ENCODE measurements at places on chromosomes 1 and 21.

- DNase-seq, result no peak
These were observed 217.7 kb downstream of the RERE start for GRCh38 chr1:8599646-8600212.

DNA sequence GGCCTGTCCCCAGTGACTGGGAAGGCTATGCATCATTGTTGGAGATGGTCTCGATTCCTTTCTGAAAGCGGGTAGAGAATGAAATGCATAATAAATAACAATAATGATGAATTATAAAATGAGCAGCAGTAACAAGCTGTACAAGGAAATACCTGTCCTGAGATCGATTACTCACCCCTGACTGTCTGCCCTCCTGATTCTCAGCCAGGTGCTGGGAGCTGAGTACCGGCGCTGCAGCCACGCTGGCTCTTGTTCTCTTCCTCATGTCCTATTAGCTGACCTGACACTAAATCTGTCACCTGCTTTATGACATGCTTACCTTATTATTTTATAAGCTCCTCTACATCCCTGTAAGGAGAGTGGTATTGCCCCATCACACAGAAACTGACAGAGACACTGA is 3.4 kb downstream of the AGPAT3 start:
- DNase-seq, result no peak

DNA sequence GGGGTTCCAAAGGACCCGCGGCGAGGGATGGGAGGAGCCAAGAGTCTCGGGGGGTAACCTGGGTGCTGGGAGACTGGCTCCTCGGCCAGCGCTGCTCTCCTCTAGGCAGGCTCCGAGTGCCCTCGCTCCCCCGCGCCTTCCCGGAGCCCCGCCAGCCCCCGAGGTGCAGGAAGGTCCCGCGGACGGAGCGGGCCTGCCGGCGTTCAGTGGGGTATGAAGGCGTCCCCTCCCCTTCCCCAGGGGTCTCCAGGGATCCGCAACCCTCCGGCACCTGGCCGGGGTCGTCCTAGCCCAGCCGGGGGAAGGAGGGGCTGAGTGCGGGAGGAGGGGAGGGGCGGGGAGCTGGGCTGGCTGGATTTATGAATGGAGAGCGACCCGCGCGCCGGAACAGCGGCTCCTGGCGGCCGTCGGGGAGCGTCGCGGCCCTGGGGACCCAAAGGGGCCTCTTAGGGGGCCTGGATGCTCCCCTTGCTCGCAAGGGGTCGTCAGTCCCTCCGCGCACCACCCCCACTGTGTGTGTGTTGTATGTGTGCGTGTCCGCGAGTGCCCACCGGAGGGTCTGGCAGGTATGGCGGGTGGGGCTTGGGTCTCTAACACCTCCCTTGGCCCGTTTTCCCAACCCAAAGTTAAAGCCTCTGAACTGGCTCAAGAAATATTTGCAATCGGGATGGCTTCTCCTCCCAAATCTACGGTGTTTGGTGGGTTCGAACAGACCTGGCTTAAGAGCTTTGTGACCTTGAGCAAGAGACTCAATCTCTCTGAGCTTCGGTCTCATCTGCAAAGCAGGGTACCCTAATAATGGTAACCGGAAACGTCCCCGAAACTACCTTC is 642 bp downstream of the HCRTR1 start:
- peak; percentile 21 for DNase-seq

DNA sequence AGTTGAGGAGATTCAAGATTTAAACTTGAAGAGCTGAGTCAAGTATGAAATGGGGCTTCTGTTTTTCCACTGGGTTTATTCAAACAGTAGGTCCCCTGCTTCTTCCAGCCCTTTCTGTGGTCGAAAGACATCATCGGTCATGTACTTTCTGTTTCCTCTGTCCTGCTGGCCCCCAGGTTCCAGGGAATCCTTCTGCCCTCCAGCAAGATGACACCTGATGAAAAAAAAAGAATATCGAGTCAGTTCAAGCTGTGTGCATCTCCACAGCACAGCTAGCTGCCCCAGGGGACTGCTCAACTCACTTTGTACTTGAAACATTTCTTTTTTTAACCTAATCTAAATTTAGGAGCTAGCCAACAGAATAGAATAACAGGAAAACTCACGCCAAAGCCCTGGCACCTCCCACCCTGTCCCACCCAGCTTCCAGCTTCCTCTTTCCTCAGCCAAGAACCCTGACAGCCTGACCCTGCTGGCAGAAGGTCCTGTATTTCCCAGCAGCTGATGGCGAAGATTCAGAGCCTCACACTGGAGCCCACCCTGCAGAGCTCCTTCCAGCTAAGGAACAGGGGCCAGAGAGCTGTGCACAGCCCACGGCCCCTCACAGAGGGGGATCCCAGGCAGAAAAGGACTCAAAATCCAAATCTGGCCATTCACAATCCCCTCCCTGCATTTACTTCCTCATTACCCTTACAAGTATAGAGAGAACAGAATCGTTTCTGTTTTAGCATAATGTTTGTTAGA is 176.5 kb downstream of the PSMG1 start:
- no peak for DNase-seq

- peak; percentile 95 for DNase-seq
These were observed 192.5 kb upstream of the ZRANB2 start for GRCh38 chr1:71273334-71273733.

GRCh38 chr21:31660591-31660990 is 1.1 kb downstream of the SOD1 start:
- DNase-seq, result no peak

DNA sequence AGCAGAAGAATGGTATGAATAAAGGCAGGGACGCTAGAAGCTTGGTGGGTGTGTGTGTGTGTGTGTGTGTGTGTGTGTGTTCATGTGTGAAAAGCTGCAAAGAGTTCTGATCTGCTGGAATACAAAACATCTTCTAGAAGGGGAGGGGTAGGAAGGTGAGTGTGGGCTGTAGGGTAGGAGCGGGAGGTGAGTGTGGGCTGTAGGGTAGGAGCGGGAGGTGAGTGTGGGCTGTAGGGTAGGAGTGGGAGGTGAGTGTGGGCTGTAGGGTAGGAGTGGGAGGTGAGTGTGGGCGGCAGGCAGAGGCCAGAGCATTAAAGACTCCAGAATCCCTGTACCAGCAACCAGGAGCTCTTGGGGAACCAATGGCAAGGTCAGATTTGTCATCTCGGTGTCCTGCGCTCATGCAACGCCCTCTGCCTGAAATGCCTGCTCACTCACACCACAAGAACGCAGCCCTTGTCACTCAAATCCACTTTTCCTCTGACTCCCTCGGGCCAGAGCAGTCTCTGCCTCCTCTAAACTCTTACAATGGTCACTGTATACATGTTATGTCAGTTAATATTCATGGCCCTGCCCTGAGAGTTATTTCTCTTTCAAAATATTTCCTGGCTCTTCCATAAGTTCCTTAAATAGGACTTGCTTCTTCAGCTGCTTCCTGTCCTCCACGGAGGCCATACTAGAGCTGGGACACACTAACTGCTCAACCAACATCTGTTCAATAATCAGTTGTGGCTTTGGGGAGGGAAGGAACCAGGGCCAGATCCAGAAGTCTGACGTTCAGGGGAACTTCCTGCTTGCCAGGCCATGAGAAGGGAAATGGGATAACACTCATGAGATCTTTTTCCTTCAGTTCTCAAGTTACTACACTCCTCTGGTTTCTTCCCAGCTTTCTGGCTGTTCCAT is 53.6 kb upstream of the ZNF644 start:
- DNase-seq, result no peak

- no peak for DNase-seq
These were observed 57.8 kb downstream of the SERINC2 start for GRCh38 chr1:31470794-31471315.

DNA sequence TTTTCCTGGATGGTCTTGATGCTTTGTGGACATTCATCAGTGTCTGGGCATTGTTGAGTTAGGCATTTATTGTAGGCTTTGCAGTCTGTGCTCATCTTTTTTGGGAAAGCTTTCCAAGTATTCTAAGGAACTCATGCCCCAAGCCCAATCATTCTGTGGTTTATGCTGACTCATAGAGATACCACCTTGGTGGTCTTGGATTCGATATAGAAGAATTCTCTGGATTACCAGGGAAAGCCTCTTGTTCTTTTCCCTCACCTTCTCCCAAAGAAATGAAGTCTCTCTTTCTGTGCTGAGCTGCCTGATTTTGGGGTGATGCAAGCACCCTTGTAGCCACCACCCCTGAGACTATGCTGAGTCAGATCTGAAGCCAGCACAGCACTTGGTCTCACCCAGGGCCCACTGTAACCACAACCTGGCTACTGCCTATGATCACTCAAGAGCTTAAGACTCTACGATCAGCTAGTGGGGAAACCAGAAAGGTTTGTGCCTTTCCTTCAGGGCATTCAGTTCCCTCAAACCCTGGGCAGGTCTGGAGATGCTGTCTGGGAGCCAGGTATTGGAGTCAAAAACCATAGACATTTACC is 422.6 kb downstream of the NUF2 start:
- DNase-seq, result peak; percentile 69

Measured in fibroblast of upper back skin (primary cell).